ENCODE measurements at places on chromosomes 7 and 10.

- no peak for DNase-seq
Observed at GRCh38 chr10:13767676-13768178, 181.0 kb downstream of the PRPF18 start.

- no peak for DNase-seq
Observed at GRCh38 chr7:12801107-12801506, 113.7 kb downstream of the ARL4A start.

GRCh38 chr10:95122736-95123135, 53.4 kb upstream of the CYP2C8 start:
- DNase-seq, result no peak

DNA sequence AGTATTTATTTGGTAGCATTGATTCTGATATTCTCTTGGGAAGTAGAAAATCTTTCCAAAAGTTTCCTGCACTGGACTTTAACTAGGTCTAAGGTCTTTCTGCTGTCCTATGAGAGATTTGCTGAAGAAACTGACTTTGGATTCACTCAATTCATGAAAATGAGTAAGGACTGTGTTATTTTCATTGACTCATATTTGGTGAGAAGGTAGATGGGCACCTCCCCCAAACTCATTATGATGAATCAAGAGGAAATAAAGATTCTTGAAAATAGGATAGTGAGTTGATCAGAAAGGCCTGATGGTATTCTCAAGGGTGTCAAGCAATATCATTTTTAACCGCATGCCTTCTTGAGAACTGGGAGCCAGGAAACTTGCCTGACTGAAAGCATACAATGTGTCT, 110.3 kb downstream of the RNF133 start:
- DNase-seq, result no peak

- DNase-seq, result peak; percentile 69
Observed at GRCh38 chr7:138981332-138982203, at the start of gene KIAA1549. TSS of gene KIAA1549 (minus strand) at chr7:138981389. CDS start at chr7:138981269, 120 bp downstream.

- no peak for DNase-seq
Observed at GRCh38 chr7:38102507-38102906, 75.5 kb upstream of the STARD3NL start.

DNA sequence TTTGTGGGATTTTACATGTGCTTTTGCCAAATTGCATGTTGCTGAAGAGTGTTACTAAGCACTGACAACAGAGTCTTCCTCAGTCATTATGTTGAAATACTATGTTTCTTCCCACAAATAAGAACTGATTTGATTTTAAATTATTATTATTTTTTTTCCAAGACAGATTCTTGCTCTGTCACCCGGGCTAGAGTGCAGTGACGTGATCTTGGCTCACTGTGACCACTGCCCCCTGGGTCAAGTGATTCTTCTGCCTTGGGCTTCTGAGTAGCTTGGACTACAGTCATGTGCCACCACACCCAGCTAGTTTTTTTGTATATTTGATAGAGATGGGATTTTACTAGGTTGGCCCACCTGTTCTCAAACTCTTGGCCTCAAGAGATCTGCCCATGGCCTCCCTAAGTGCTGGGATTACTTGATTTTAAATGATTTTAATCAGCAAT, 42.3 kb downstream of the MINPP1 start:
- DNase-seq, result peak; percentile 73

DNA sequence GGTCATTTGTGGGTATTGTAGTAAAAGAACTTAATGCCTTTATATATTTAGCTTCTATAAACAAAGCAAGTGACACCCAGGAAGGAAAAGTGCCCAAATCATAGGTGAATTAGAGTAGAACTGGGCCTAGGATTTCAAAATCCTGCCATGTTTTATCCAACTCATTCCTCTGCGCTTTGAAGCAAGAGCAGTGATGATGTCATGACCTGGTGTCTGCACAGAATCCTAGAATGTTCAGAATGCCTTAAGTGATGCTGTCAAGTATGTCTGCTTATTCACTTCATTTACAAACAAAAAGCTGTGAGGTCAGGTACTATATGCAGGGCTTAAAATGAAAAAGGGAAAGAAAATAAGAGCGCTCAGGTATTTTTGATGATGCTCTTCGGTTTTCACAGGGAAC, 737.2 kb upstream of the ANKRD30A start:
- no peak for DNase-seq

- no peak for DNase-seq
Observed at GRCh38 chr7:43137811-43138210, 25.4 kb downstream of the HECW1 start.

DNA sequence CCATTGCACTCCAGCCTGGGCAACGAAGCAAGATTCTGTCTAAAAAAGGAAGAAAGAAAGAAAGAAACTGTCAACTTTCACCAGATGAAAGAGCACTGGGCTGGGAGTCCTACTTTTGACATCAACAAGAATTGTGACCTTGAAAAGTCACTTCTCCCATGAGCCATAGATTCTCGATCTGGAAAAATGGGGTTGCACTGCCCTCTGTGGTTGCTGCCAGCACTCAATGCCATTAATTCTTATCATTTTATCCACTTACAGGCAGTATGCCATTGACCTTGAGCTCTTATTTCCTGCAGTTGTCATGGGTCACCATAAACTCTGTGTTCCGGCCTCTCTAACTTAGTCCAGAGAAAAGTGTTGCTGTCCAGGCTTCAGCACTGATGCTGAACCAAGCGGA, 137.2 kb downstream of the NOC3L start:
- DNase-seq, result no peak

GRCh38 chr10:119368991-119369869, 161.9 kb downstream of the GRK5 start:
- no peak for DNase-seq

DNA sequence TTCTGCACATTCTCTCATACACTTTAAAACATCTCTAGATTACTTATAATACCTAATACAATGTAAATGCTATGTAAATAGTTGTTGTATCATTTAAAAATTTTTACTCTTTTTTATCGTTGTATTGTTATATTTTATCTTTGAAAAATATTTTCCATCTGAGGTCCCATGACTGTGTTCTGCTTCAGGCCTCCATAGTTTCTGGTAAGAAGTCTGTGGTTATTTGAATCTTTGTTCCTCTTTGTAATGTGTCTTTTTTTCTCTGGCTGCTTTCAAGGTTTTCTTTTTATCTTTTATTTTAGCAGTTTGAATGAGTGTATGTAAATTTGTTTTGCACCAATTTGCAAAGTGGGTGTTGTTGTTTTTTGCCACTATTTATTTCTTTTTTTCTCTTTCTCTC, 263.1 kb downstream of the RPS24 start:
- DNase-seq, result no peak

DNA sequence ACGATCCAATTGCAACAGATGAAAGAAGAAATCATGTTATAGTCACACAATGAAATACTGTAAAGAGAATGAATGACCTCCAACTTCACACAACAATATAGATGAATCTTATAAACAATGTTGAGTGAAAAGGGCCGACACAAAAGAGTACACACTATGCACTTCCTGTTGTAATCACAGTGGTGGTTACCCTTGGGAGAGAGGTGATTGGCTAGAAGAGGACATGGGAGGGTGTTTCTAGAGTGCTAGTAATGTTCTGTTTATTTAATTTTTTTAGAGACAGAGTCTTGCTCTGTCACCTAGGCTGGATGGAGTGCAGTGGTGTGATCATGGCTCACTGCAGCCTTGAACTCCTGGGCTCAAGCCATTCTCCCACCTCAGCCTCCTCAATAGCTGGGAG, 82.5 kb downstream of the NDUFB2 start:
- no peak for DNase-seq

- no peak for DNase-seq
Observed at GRCh38 chr10:70747192-70747965, 37.8 kb downstream of the TBATA start.

DNA sequence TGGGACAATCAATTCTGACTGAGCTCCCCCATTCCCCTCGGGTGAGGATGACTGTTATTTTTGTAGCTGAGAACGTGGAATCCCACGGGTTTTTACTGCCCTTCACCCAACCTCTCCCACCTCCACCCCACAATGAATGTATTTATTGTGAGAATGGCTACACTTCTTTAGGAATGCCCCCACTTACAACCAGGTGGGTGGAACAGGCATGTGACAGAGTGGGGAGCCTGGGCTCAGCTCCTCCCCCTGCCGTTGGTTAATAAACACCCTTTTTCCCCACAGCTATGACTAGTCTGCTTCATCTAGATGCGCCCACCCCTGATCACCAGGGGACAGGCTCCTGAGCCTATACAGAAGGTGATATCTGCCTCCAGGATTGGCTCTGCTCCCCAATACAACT, 2.0 kb downstream of the MRPL43 start:
- no peak for DNase-seq

DNA sequence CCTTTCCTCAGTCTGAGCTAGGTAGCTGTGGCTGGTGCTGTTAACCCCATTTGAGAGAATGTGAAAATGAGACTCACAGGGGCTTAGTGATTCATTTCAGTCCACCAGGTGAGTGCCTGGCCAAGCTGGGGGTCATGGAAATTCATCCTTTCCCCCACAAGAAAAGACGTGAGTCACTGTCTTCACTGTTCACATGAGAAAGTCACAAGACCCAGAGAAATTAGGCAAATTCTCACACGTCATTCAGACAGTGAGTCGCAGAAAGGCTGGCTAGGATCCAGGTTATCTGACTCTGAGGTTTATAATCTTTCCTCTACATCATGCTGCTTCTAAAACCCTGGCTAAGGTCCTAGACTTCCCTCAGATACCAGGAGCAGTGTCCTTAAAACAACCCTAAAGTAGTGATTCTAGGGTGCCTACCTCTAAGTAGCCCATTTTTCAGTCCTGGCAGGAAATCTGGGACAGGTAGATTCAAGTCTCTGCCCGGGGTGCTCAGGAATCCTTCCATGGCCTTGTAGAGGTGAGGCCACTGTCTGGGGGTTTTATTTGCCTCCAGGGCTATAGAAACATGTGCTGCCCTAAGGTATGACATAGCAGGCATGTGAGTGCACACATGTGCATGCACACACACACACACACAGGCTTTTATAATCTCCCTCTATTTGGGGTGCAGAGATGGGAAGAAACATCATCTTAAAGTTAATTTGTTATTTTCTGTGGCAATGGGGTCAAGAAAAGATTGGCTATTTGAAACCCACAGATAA, 427.9 kb upstream of the CELF2 start:
- no peak for DNase-seq

DNA sequence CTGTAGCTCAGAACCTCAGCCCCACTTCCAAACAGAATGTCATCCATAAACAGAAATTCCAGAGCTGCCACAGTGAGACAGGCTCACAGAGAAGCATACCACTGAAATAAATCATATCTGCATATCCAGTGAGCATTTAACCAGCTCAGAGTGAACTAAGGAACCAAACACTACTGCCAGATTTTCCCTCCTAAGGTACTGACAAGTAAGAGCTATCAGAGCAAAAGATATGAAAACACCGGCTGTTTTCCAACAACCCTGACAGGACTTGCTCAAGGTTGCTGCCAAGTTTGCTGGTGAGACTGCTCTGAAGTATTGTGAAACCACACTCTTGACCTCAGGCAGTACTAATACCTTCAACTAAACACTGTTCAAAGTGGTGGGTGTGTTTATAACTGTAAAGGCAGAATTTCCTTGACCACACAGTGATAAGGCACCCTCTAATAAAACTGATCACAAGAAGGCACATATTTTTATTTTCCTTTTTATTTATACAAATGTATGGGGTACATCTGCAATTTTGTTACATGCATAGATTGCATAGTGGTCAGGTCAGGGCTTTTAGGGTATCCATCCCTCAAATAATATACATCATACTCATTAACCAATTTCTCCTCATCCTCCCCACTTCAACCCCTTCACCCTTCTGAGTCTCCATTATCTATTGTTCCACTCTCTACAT, 18.3 kb downstream of the SGMS1 start:
- no peak for DNase-seq

GRCh38 chr7:116672596-116673456, 830 bp downstream of the MET start:
- DNase-seq, result no peak

GRCh38 chr7:157056957-157057902, 46.8 kb upstream of the MNX1 start:
- DNase-seq, result no peak

DNA sequence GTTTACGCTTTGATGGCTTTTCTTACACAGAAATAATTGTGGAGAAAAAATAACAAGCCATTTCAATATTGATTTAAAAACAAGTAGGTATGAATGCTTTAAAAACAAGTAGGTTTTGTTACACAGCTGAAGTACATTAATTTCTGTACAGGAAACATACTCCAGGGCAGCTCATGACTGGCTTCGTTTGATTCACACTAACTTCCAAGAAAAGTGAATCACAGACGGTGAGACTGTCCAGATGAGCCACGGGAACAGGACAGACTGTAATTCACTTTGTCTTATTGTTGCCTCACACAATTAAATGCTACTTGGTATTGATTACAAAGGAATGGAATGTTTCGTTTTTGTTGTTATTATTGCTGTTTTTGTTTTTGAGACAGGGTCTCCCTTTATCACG, 26.6 kb upstream of the SNX10 start:
- DNase-seq, result no peak

DNA sequence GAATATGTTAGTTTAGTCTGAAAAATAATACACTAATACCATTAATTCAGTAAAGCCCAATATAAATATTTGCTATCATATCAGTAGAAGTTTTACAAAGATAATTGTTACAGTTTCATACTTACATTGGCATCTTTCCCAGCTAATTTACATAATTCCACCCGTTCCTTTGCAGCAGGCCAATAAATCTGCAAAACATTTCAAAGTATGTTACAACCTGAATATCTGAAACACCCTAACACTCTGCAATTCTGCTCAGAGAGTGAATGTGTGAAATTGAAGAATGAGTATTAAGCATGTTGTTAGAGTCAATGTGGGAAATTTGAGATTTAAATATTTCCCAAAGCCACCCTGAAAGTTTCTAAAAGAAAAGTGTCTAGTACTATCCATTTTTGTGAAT, 105.5 kb downstream of the SEMA3D start:
- no peak for DNase-seq

DNA sequence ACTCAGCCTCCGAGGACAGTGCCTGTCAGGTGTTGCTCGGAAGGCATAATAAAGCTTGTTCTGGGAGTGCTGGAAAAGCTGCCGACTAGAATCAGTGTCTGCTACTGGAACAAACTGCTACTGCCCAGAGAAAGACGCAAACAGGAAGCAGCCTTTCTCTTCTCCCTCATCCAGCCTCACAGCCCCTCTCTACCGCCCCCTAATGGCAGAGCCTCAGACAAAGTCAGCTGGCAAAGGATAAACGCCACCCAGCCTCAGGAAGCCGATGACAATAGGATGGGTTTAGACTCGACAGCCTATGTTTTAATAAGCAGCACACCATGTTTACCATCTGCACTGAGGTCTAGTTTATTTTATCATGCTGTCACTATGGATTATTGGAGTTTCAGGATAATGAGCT, 169.5 kb upstream of the LYZL1 start:
- no peak for DNase-seq

DNA sequence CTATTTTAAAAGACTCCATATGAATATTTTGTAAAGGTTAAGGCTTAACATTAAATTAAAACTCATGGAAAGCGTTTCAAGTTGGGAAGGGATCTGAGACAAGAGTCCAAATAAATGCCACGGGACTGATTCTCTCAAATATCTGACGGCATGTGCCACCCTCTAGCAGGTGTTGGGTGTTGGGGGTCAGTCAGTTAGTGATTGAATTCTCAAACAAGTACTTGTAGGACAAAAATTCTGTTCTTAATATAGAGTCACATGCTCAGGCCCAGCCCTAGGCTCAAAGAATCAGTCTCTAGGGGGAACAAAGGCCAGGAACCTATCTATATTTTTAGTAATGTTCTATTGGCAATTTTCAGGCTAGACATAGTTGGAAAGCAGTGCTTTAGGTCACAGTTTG, 39.1 kb downstream of the SGCE start:
- DNase-seq, result no peak

GRCh38 chr7:157690833-157691585, 354.2 kb downstream of the DNAJB6 start:
- peak; percentile 79 for DNase-seq

Data from coronary artery (tissue), 2 donors.